Activated naive CD4-positive, alpha-beta T cell (primary cell): ENCODE measurements at places on chromosomes 12 and 14.

- DNase-seq, result no peak
Measured at GRCh38 chr12:40012711-40013110, 93.2 kb downstream of the SLC2A13 start.

DNA sequence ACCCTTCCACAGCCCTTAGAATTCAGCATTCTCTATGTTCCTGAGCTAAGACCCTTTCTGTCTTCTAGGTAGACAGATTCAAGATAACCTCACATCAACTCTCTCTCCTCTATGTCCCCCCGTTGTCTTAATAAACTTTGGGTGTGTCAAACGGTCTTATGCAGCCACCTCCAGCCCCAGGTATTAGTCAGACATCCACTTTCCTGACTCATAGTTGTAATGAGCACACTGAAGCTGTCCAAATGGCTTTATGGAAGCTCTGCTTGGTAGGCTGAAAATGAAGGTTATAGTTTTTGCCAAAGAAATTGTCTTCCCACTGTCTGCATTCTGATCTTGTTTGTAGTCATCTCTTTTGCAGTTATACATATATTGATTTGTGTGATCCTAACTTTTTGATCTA is 482.0 kb downstream of the RMST start:
- no peak for DNase-seq

GRCh38 chr12:129815846-129816245 is 88.0 kb downstream of the TMEM132D start:
- DNase-seq, result no peak

GRCh38 chr12:80925237-80925636 is 12.5 kb downstream of the LIN7A start:
- no peak for DNase-seq

GRCh38 chr12:106673141-106673540 is 90.3 kb downstream of the RFX4 start:
- no peak for DNase-seq

DNA sequence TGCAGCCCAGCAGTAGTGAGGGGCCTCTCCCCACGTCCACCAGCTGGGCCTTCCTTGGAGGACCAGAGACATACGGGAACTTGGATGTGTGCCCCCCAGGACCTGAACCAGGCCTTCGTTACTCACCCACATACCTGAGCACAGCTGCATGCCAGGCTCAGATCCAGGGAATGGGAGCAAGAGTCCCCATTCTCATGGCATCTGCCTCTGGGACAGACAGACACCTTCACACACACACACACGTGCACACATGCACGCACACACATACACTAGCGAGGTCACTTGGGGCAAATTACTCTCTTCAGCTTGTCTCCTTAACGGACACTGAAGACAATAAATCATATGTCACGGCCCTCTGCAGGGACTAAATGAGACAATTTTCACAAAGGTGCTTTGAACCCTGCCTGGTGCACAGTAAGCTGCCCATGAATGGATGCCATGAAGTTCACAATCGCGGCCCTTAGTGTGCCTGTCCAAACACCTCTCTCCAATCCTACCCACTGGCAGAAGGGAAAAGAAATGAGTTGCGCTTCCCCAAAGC is 5.7 kb downstream of the SCARB1 start:
- no peak for DNase-seq

- DNase-seq, result no peak
Measured at GRCh38 chr12:71503579-71504391, 64.2 kb downstream of the LGR5 start.

- DNase-seq, result no peak
Measured at GRCh38 chr12:14948672-14949071, 10.3 kb upstream of the ERP27 start.

- no peak for DNase-seq
Measured at GRCh38 chr14:68664225-68664681, 128.6 kb downstream of the ZFP36L1 start.

- no peak for DNase-seq
Measured at GRCh38 chr14:60508707-60509437, at the start of gene SIX6. SIX6 (plus strand) TSS chr14:60509146; CDS start chr14:60509399, 253 bp downstream.

- DNase-seq, result no peak
Measured at GRCh38 chr12:121788176-121788818, 5.2 kb downstream of the RHOF start.

DNA sequence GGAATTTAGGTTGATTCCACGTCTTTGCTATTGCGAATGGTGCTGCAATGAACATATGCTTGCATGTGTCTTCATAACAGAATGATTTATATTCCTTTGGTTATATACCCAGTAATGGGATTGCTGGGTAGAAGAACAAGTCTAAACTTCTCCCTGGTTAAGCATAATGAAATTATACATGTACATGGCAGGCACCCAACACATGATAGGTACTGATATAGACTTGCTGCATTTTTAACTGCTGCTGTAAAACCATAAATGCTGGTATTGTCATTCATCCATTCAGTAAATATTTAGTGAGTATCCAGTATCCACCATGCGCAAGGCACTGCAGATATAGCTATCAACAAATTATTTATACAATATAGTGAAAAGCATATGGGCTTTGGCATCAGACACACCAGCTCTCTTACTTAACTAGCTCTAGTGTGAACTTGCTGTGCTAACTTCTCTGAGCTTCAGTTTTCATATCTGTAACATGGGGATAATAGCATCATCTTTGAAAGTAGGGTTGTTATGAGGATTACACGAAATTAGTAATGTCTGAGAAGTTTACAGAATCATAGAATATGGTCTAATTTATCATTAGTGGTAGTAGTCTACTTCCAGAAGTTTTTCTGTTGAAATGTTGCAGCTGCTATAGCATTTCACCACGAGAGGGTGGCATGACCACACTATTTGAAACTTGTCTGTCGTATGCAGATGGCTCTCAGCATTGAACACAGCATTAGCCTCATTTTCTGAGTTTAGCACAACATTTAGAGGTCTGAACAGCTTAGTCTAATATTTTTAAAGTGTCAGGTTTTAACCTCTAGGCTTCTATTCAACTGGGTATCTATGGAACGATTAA is 32.0 kb upstream of the SEL1L start:
- DNase-seq, result no peak

GRCh38 chr12:49624921-49625577 is 1.7 kb downstream of the PRPF40B start:
- no peak for DNase-seq

GRCh38 chr14:91221270-91221669 is 23.2 kb downstream of the GPR68 start:
- DNase-seq, result no peak

DNA sequence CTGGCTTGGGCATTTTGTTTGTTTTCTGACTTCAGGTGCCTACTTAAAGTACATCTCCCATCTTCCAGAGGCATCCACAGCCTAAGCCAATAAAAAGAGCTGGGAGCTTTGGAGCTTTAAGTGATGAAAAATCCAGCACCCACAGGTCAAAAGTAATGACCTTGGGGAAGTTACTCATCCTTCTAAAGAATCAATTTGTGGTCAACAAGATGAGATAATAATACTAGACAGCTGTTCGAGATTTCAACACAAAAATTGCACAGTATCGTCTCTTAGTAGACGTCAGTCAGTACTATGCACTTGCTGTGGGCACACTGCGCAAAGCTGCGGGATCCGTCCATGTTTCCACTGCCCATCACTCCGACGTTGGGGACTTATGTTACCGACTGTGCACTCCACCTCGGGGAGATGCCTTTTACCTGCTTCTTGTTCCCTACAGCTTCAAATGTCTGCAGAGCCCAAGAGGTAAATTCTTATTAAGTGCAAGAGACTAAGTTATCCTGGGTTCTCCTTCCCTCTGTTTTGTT is 1.3 kb downstream of the ST8SIA1 start:
- DNase-seq, result no peak
